ENCODE measurements at places on chromosomes 6 and 20. TPM values are rescaled to one million over a fixed set of nuclear protein-coding genes. Genes with fewer than 3 reads are reported as not detected.

GRCh38 chr6:10505529-10505928 is 15.6 kb upstream of the GCNT2 start:
- no peaks in the 10 kb centered on the region for H3K36me3 ChIP-seq
- no peak for DNase-seq
- H3K27ac ChIP-seq = no peak overlapping the region
- no peak overlapping the region for H3K4me3 ChIP-seq

GRCh38 chr6:113491376-113491775 is 365.8 kb upstream of the MARCKS start:
- no peak for DNase-seq
- no peaks in the 10 kb centered on the region for H3K4me1 ChIP-seq
- no peak overlapping the region for H3K4me3 ChIP-seq
- no peak overlapping the region for H3K27ac ChIP-seq
- H3K27me3 ChIP-seq = no peaks in the 10 kb centered on the region

DNA sequence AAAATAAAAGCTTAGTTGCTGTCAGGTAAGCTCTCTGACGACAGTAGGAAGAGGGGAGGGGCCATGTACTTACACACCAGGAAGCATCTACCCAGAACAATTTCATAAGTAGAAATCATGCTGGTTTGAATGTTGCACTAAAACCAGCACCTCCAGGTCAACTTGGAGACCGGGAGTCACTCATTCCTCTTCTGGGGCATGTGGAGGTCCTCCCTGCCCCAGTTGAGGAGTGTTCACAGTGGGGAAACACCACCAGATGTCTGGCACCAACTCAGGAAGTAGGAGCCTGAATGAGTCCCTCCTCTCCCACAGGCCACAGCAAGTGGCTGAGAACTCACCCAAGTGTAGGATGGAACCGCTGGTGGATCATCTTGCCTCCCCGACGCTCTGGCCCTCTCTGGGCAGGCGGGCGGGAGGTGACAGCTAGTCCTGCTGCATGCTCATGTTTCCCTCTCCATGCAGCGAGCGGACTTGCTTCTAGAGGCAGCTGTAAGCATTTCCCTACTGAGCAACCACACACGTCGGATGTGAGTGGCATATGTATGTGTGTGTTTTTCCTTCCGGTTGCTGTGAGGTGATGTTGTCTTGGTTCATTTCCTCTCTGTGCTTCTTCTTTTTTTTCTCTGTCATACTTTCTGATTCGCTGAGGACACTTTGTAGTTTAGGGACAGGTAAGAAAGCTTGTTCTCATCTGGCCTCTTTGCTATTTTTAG is 149.5 kb upstream of the NEDD9 start:
- peak overlapping the region; percentile 94 for H3K27ac ChIP-seq
- peak; percentile 72 for DNase-seq
- peak overlapping the region; percentile 80 for H3K4me3 ChIP-seq
- H3K27me3 ChIP-seq = no peaks in the 10 kb centered on the region

Gene ETV7
- 0.58 TPM for total RNA-seq
